Karpas-422 (cell line): ENCODE measurements at places on chromosomes 3 and 15. TPM values are rescaled to one million over a fixed set of nuclear protein-coding genes. Genes with fewer than 3 reads are reported as not detected.

DNA sequence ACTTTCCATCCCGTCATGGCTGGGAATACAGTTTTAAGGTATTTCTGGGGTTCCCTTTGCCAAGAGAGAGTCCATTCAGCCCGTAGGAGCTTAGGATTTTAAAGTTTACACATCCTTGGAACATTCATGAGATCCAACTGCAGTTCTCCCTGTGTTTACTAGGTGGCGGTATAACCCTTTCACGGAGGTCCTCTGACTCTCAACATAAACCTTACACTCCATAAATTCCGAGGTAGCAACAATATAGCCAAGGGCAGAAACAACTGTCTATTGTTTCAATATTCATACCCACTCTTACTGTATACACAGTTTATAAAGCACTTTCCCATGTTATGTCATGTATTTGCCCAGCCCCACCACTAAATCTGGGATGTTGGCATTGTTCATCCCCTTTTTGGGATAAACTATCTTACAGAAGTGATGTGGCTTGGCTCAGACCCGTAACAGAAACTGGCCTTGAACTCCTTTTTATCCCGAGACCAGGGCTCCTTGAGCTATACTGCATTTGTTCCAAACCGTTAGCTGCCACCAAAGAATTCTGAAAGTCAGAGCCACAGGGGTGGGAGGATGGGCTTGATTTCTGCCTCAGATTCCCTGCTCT is 69.2 kb upstream of the COL6A5 start:
- DNase-seq = peak; percentile 76

DNA sequence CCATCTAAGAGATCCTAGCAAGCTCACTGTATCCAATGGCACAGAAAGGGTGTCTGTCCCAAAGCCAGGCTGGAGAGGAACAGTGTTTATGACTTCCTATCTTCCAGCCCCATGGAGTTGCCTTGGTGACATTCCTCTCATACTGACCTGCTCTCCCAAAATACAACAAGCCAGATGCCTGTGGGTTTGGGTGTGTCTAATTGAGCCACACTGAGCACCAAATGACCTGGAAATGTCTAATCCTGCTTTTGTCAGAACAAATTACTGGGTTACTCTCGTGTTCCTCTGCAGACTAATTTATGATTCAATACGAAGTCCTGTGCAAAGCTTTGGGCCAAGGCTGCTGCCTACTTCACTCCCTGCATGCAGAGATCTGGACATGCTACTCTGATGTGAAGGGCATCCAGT is 98.1 kb upstream of the STRIT1 start:
- no peak for DNase-seq

DNA sequence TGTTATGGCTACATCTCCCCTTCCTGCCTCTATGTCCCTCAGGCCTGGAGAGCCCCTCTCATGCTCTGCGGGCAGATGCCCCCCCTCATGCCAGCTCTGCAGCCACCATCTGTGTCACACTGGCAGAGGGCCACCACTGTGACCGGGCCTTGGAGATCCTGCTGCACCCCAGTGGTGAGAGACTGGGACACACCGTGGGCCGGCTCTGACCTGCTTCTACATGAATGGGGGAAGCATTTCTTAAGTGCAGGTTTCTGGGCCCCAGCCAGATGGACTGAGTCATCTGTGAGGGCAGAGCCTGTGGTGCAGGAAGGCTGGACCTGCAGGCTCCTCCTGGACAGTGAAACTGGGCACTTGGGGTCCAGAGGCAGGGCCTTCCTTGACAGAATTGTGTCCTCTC is 4.8 kb downstream of the VWA5B2 start:
- DNase-seq = peak; percentile 61

DNA sequence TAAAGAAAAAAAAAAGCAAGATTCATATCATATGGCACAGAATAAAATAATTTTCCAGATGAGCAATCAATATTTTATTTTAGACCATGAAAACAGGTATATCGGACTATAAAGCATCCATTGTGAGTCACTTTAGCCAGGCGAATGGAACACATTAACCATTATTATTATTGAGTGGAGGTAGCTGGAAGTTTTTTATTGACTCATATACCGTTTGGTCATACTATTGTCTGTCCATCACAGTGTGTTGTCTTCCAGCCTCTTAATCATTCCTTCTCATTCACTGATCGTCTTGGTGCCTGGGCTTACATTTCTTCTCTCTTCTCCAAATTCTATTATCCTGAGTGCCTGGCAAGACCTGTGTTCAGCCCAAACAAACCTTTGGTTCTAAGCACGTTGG is 634.8 kb downstream of the MECOM start:
- no peak for DNase-seq

DNA sequence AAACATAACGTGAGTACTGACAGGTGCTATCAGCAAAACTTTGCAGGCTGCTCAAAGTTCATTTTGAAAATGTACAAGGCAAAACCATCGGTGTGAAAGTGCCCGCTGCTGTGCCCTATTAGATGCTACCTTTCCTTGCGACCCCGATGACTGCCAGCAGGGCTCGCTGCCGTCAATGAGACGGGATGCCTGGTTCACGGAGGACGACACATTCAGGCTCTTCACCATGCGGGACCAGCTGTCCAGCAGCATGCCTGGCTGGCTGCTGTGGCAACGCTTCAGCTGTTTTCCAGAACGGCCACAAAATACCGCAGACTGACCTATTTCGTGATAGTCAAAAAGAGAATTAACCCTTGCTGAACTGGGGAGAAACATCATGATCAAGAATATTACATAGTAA is 92.7 kb upstream of the OCA2 start:
- no peak for DNase-seq

DNA sequence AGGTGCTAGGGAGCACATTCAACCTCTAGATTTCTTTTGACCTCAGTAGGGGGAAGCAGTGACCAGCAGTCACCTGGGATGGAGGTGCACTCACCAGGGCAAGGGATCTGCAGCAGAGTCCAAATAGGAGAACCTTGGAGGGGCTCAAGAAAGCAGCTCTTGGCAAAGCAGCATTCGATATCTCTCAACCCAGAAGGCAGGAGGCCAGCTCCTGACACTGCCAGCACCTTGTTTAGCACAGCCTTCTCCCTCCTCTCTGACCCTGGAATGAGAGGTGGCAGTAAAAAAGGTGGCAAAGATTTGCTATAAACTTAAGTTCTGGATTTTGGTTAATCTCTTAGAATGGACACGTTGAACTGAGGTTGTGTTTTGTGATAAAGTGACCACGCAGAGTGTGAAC is 107.9 kb downstream of the AQP9 start:
- DNase-seq = no peak

DNA sequence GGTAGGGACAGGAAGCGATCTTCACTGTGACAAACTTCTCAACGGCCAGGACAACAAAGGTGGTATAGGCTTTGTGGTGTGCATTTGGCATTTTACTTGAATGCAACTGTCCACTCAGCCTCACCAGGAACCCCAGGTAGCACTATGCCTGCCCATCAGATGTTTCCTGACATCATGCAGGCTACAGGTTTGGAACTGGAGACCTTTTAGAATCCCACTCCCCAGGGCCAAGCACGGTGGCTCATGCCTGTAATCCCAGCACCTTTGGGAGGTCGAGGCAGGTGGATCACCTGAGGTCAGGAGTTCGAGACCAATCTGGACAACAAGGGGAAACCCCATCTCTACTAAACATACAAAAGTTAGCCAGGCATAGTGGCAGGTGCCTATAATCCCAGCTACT is 9.6 kb downstream of the STARD5 start:
- no peak for DNase-seq

DNA sequence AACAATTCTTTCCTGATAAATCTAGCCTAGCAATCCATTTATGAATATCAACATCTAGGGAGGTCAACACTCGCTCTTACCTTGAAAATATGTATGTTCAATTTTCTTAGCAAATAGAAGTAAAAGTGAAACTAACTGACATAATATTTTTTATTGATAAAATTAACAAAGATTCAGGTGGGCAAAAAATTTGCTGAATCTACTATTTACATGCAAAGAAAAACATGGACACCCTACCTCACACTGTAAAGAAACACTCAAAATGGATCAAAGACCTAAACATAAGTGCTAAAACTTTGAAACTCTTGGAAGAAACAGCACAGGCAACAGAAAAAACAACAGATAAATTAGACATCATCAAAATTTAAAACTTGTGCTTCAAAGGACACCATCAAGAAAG is 151.6 kb upstream of the MYRIP start:
- no peak for DNase-seq

DNA sequence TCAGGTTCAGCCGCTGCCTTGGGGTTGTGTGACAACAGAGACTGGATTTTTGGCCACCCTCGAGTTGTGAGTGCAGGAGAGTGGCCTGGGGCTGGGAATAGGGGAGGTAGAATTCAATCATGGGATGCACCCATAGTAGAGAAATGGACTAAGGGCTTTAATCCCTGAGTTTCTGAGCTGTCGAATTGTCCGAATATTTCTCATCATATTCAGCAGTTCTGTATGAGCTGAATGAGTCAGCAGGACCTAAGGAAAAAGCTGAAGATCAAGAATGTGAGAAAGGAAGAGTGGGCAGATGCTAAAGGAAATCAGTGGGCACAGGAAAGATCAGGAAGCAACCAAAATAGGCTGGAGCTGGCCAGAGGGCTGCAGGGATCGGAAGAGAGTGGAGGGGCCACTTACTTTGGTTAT is 44.4 kb upstream of the SACM1L start:
- no peak for DNase-seq

DNA sequence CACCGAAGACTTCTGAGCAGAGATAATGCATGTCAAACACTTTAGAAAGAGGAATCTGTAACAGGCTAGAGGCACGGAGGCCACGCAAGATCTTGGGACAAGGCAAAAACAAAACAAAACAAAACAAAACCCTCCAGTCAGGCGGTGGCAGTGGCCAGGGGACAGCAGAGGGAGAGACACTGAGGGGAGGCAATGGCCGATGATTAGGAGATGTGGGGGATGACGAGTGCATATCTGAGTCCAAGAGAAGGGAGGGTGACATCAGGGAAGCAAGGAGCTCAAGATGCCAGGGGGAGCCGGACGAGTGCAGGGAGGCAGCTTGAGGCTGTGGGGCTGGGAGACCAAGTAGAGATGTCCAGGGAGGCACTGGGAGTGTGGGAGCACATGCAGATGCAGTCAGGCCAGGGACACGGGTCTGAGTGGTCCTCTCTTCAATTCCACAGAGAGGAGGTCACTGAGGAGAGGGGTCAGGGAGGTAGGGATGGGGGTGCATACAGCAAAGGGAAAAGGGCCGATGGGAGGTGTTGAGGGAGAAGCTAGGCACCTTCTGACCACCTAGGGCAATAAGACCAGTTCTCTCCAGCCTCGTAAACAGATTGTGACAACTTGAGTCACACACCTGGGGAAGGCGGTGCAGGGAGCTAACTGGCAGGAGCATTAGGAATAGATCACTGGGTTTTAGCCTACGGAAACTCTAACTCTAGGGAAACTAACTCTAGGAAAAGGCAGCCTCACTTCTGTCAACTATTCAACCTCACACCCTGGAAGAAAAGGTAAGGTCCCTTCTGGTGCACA is 29.6 kb downstream of the SLCO2A1 start:
- no peak for DNase-seq

- no peak for DNase-seq
Measured at GRCh38 chr3:6791161-6791560, 69.8 kb upstream of the GRM7 start.

DNA sequence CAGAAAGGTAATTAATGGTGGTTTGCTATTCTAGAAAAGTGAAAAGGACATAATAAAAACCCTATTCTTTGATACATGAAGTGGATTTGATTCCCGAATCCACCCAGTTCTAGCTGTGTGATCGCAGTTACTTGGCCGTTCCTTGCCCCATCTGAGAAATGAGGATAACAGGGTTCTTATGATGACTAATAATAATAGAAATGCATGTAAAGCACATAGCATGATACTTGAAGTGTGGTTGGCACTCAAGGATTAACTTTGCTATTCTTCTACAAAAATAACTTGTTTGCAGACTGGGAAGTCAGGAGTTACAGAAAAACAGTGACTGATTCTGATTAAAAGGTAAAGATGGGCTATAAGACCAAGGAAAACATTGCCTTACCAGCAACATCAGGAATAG is 26.8 kb downstream of the PARL start:
- DNase-seq = no peak

GRCh38 chr15:85763157-85763556 is 31.6 kb downstream of the KLHL25 start:
- DNase-seq = no peak

DNA sequence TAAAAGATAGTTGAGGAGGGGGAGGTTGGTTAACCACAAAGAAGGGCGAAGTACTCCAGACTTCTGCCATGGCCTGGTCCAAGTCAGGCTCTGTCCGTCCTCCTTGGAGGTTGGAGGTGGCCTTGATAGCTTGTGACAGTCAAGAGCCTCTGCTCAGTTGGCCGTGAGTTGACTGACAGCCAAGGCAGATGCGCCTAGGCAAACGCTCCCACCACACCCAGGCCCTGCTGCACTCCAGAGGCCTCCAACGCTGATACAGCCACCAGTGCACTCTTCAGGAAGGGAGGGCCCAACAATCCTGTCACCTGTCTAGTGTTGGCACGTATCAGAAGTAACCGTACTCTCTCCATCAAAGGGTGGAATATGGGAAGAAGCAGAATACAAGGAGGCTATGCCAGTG is 9.3 kb downstream of the RBPMS2 start:
- DNase-seq = no peak

- DNase-seq = no peak
Measured at GRCh38 chr3:39960515-39961191, 151.2 kb downstream of the MYRIP start.

DNA sequence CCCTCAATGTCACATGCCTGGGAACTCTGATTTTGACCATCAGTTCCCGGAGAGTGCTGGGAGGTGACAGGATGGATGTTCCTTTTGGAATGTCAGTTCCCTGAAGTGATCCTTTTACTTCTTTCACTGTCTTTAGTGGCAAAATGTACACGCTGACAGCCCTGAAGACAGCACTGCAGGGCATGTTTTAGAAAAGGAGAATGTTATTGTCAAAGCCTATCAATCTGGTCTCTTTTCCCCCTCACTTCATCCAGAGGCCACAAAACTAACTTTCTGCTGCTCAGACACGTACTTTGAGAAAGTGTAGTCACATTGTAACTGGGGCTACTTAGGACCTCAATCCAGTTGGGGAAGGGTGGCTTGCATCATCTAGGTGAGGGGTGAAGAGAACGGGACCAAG is 14.0 kb upstream of the NEO1 start:
- no peak for DNase-seq

APBA2 gene
- total RNA-seq = not detected in 2 replicates

ST3GAL6 gene
- total RNA-seq = not detected in 2 replicates

PARP15 gene
- total RNA-seq = 27.7 and 54.3 TPM in 2 replicates

MITF gene
- total RNA-seq = not detected in 2 replicates

LRTM1 gene
- not detected in 2 replicates for total RNA-seq

ISLR2 gene
- total RNA-seq = not detected in 2 replicates

MOBP gene
- total RNA-seq = not detected in 2 replicates

LRRN1 gene
- total RNA-seq = not detected in 2 replicates

LPP gene
- total RNA-seq = 72.8 and 88.5 TPM in 2 replicates

SLC28A1 gene
- not detected in 2 replicates for total RNA-seq

SLC9C1 gene
- 1.1 TPM in 1 of 2 replicates, not detected in the other for total RNA-seq

FETUB gene
- total RNA-seq = not detected in 2 replicates

CHRD gene
- total RNA-seq = 17.7 and 52.9 TPM in 2 replicates

FOXL2NB gene
- not detected in 2 replicates for total RNA-seq

FEZF2 gene
- not detected in 2 replicates for total RNA-seq

TUSC2 gene
- 38.1 and 49.6 TPM in 2 replicates for total RNA-seq

ZIC4 gene
- total RNA-seq = not detected in 2 replicates

MESP1 gene
- total RNA-seq = 0.14 TPM in 1 of 2 replicates, not detected in the other
